ENCODE measurements at places on chromosomes 1 and 21.
A peak's percentile ranks its signal among the peaks of the same experiment; 100 is the strongest.

GRCh38 chr21:39452207-39452969, 618 bp downstream of the SH3BGR start:
- no peak for DNase-seq

DNA sequence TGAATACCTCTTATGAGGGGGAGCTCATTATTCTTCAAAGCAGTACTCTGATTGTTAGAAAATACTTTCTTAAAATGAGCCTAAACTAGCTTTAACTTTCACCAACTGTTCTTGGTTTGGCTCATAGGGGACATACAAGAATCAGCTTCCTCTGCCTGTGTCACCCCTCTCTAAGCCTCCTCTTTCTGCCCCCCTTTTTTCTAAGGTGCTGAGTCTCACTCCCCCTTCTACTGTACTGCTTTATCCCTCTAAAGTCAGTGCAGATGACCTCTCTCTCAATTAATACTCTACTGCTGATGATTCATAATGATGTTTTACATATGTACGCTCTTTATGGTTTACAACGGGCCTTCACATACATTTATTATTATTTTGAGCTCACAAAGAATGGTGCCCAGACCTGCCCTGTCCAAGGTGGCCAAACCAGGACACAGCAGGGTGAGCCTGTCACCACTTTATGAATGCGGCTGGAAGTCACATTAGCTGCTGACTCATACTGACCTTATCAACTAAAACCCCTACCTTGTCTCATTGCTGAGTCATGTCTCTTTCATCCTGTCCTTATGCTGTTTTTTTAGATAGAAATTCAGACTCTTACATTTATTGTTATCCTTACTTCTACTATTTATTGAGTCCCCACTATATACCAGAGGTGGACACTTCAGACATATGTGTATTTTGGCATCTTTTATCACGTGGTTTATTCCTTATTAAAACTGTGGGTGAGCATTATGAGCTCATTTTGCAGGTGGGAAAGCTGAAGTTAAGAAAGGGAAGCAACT, 126.9 kb downstream of the RNF220 start:
- no peak for DNase-seq

- DNase-seq: no peak
These were observed 28.7 kb upstream of the FASLG start for GRCh38 chr1:172630056-172630818.

- no peak for DNase-seq
These were observed 15.3 kb downstream of the SLC16A4 start for GRCh38 chr1:110375490-110375889.

DNA sequence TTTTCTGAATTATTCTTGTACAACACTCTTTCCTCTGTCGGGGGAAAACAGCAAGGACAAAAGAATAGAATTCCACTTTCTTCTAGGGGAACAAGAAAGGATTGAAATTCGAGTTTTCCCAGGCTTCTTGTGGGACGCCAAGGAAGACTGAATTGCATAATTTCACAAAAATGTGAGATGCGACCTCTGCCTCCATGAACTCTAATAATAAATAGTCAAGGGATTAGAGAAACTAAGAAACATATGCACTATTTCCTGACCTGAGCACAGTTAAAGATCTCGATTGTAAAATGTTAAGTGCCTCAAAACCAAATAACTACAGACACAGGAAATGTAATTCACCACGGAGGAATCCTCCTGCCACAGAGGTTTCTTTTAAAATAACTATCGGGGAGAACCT, 117.3 kb upstream of the MARK1 start:
- DNase-seq: no peak

GRCh38 chr1:60636946-60637345, 445.4 kb upstream of the NFIA start:
- no peak for DNase-seq

DNA sequence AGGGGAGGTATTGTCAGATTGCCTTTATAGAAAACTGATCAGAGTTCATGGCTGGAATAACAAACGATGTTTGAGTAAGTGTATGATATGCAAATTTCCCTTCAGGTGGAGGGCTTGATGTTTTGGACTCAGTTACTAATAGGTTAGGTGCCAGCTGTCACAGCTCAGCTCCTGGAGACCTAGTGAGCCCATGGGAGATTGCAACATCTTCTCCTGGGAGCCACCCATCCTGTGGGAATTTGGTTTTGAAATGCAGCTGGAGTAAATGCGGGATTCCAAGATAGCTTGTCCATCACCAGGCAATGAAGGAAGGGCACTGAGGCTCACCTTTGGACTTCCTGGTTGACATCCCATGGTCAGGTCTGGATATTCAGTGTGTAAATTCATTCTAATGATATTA, 211.4 kb upstream of the NRIP1 start:
- no peak for DNase-seq

- DNase-seq: no peak
These were observed 5.0 kb upstream of the ZC3H12A start for GRCh38 chr1:37469386-37469785.

DNA sequence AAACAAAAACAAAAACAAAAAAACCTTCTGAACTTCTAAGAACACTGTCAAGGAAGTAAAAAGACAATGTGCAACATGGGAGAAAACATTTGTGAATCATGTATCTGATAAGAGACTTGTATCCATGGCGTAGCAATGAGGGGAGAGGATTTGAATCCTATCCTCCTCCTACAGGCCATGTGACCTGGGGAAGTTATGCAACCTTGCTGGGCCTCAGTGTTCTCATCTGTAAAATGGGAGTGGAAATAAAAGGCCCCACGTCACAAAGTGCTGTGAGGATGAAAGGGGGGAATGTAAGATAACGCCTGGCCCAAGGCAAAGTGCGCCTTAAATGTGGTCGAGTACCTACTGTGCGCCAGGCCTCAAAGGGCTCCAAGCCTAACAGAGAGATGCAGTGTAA, 83.7 kb downstream of the DISP3 start:
- DNase-seq: no peak

DNA sequence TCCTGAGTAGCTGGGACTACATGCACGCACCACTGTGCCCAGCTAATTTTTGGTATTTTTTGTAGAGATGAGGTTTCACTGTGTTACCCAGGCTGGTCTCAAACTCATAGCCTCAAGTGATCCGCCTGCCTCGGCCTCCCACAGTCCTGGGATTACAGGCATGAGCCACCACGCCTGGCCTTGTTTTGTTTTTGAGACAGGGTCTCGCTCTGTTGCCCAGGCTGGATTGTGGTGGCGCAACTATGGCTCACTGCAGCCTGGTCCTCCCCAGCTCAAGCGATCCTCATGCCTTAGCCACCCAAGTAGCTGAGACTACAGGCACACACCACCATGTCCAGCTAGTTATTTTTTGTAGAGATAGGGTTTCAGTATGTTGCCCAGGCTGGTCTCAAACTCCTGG, 26.0 kb downstream of the PARK7 start:
- DNase-seq: no peak

GRCh38 chr1:241990040-241990439, 8.9 kb downstream of the MAP1LC3C start:
- no peak for DNase-seq

DNA sequence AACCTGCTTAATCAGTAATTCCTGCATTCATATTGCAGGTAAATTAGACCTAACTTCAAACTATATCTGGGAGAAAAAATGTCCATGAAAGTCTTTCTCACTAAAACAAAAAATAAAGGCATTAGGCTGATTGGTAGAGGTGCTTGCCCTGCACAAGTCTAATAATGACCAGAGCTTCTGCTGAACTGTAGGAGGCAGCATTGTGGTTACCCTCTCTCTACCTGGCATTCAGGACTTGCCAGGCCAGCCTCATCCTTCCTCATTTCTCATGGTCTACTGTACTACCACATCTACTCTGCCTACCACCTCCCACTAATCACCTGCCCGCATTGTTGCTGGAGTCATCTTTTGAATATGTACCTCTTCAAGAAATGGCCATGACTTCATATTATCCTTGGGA, 60.8 kb upstream of the KRTAP11-1 start:
- no peak for DNase-seq

- no peak for DNase-seq
These were observed 23.3 kb downstream of the ALPL start for GRCh38 chr1:21532496-21532895.

DNA sequence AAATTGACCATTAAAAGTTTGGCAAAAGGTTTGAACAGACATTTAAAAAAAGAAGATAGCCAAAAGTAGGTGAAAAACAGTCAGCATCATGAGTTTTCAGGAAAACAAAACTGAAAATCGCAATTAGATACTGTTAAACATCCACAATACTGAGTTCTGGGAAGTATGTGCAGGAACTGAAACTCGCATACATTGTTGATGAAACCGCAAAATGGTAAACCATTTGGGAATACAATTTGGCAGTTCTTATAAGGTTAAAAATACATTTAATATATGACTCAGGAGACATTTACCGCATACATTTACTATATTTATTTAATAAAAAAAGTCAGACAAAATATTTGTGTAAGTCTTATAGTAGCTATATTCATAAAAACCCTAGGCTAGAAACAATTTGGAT, 393.2 kb downstream of the COL11A1 start:
- no peak for DNase-seq

DNA sequence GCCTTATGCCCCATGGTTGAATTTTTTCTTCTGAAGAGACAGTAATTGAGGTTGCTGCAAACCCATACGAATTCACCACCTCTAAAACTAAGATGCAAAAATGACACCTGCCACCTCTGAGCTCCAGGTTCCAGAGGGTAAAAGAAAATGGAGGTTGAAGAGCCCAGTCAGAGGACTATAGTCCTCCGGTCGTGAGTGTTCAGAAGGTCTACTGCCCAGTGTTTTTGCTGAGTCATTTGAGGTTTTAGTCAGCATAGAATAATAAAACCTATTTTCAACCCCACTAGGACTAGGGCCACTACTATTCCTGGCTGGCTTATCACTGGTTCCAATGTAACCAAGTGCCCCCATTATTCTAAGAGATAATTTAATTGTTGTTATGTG, 12.9 kb upstream of the SLAMF7 start:
- no peak for DNase-seq

GRCh38 chr1:224760163-224760562, 144.0 kb downstream of the CNIH3 start:
- no peak for DNase-seq

DNA sequence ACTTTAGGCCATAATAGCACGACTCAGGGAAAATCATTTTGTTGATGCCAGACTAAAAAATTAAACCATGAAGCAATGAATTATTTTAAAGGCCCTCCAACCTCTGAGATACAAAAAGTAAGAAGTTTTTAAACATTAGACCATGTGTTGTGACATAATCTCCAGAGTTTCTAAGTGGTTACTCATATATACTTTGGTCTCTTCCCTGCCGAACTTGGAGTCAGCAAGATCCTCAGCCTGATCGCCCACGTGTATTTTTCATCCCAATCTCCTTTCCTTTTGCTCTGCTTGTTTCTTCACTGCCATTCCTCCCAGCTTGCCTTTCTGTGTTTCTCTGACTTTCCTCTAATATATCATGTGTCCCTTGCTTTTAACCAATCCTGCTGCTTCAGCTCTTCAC, 3.8 kb downstream of the ARV1 start:
- DNase-seq: no peak

GRCh38 chr1:14599800-14600199, 1.3 kb downstream of the KAZN start:
- DNase-seq: no peak

GRCh38 chr1:192311281-192311680, 5.5 kb upstream of the RGS21 start:
- peak; percentile 8 for DNase-seq

DNA sequence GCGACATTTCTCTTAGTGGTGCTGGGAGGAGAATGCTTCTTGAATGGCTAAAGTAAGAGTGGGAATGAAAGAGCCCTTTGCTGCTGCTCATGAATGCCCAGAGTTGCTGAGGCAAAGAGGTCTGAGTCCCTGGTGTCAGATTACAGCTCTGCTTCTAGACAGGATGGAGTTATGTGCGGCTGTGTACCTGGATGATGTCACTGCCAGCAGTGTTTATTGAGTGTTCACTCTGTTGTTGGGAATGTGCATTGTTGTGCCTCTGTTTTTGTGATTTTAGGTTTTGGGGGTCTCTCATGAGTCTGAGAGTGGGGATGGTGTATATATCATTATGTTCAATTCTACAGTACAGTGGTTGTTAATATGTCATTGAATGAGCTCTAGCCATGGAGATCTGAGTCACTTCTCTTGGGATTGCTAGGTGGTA, 2.7 kb downstream of the CDC14A start:
- DNase-seq: no peak

DNA sequence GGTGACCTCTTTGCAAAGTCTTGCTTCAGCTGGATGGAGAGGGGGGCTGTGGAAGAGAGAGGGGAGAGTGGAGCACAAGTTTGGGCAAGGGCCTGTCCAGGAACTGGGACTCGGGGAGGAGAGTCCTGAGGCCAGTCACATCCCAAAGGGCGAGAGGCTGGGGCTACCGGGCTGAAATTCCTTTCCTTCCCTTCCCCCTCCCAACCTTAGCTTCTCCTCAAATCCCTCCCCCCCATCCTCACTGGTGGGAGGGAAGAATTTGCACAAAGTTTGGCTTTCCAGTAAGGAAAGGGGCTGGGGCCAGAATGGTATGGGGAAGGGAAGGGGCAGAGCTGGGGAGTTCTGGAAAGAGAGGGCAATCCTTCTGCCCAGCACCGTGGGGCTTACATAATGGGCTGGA, 854 bp downstream of the CNTN2 start:
- no peak for DNase-seq

- DNase-seq: no peak
These were observed 117.6 kb downstream of the KCNN3 start for GRCh38 chr1:154752273-154753030.

DNA sequence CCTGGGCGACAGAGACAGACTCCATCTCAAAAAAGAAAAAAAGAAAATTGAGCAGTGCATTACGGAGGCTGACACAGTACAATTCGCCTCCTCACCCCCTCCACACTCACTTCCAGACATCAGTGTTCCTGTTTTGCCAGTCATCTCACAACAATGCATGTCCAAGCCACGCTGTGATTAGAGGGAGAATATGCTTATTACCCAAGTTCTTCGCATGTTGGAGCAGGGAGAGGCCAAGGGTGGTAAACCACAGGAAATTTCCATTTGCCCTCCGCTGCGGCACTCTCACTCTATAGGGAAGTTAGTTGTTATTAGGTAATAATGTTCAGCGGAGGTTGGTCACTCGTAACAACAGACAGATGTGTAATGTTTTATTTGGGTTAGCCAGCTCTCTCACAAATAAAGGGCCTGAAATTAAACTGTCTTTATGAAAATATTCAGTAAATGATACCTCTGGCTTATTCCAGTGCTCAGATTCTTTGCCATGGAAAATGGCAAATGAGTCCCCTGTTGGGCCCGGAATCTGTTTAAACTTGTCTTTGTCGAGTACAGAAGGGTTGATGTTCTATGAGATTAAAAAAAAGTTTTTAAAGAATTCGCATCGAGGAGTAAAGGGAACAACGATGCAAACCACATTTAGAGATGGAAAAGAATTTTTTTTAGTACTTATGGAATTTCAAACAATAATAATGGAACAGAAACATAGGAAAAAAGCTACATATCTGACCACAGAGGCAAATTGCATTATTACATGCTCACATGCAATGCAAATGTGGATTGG, 33.1 kb downstream of the KCNJ15 start:
- DNase-seq: no peak

DNA sequence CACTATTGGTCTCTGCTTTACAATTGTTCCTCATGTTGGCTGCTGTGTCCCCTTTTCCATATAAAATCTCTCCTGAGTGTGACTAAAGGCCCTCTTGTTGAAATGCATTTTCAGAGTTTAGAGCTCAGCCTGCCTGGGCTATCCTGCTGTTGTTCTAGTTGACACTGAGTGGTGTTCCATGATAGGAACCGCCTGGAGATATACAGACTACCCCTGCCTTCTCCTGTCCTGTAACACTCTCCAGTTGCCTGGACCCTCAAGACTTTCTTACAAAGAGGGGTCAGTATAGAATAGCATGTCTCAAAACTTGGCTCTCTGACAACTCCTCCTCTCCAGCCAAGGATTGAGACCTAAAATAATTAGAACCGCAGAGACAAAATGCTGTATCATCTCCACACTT, 152.0 kb upstream of the POU3F1 start:
- no peak for DNase-seq

Data from NCI-H2081 treated with DMSO at 0.1 percent for 48 hours (cell line).